Uterine smooth muscle cell (primary cell): ENCODE measurements at places on chromosomes 6 and 20. TPM values are rescaled to one million over a fixed set of nuclear protein-coding genes. Genes with fewer than 3 reads are reported as not detected.

Gene CGA
- 0.77 TPM in 1 of 2 replicates, not detected in the other for total RNA-seq

Gene MYL9
- 7.2 and 18.2 TPM in 2 replicates for total RNA-seq

Gene PRR18
- total RNA-seq = 0.12 TPM in 1 of 2 replicates, not detected in the other

Gene EHMT2
- 74.0 and 94.5 TPM in 2 replicates for total RNA-seq

Gene TOP1
- 30.2 and 37.4 TPM in 2 replicates for total RNA-seq

Gene SAMD5
- 0.44 and 1.00 TPM in 2 replicates for total RNA-seq

Gene TRIM31
- total RNA-seq = not detected in 2 replicates

Gene WFDC5
- not detected in 2 replicates for total RNA-seq

Gene TCF19
- 11.7 and 43.2 TPM in 2 replicates for total RNA-seq
